ENCODE measurements at places on chromosomes 7 and 10. TPM values are rescaled to one million over a fixed set of nuclear protein-coding genes. Genes with fewer than 3 reads are reported as not detected.

- DNase-seq, result no peak
These were observed 122.8 kb upstream of the PCBD1 start for GRCh38 chr10:71011141-71011540.

- no peak for DNase-seq
These were observed 75.3 kb upstream of the IL6 start for GRCh38 chr7:22651534-22652243.

Gene CTAGE8
- 1.5 TPM for total RNA-seq

Gene STEAP4
- 3.0 TPM for total RNA-seq

- DNase-seq, result peak; percentile 13
These were observed 224.3 kb upstream of the IGFBP3 start for GRCh38 chr7:46145412-46145811.

GRCh38 chr7:115988401-115988800 lies 42.2 kb downstream of the TFEC start:
- no peak for DNase-seq

DNA sequence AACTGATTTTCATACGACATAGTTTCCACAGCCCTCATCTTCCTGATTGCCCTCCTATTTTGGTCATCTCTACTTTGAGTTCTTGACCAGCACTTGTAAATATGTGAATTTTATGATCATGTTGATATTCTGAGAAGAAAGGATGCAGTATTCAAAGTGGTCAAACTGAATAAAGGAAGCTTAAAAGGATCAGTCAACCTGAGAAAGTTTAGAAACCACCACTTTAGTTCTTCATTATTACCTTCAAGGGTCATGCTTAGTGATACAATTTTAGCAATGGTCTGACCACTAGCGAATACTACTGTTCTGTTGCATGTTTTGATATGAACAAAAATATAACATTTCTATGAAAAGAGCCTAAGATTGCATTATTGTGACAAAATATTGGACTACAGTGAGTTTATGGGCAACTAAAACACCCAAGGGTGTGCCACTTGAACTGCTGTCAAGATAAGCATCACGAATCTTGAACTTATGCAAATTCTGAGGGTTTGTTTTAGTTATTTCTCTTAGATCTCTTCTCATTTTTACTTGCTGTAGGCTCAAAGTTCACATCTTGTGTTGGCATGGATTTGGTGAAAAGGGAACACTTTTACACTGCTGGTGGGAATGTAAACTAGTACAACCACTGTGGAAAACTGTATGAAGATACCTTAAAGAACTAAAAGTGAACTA lies 247.7 kb downstream of the IPMK start:
- no peak for DNase-seq
